Head of caudate nucleus (tissue), 42 donors: ENCODE measurements at places on chromosomes 3 and 15.

DNA sequence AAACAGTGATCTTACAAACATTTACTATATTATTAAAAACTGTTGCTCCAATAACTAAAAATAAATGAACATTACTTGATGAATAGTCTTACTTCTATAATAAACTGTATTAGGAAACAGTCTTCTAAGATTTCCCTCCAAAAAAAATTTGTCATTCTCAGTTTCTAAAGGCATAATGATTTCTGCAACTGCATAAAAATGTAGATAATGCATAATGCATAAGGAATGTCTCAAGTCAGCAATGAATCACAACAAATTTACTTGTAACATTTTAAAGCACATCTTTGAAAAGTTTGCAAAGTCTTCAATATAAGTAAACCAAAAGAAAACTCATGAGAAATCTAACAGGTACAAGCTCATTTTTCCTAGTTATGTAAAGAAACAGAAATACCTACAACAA is 113.5 kb downstream of the VPS13C start:
- DNase-seq = no peak

DNA sequence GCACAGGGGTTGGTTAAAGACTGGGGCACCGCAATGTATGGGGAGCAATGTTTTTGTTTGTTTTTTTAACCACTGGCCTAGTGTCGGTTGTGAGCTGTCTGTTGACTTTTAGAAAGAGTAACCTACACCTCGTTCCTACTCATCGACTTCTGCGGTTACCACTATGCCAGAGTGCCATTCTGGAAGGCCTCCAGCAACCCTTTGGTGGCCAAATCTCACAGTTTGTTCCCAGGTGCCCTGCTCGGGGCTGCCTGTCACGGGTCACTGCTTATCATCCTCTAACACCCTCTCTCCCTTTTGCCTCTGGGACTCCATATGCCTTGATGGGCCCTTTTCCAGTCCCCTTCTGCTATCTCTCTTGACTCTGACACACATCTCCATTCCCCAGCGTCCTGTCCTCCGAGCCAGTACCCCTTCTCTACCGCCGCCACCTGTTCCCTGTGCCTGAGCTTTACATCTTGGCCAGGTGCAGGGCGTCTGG is 290.4 kb upstream of the C2CD4B start:
- DNase-seq = no peak

GRCh38 chr3:49667701-49668413 is 6.3 kb upstream of the APEH start:
- DNase-seq = no peak

DNA sequence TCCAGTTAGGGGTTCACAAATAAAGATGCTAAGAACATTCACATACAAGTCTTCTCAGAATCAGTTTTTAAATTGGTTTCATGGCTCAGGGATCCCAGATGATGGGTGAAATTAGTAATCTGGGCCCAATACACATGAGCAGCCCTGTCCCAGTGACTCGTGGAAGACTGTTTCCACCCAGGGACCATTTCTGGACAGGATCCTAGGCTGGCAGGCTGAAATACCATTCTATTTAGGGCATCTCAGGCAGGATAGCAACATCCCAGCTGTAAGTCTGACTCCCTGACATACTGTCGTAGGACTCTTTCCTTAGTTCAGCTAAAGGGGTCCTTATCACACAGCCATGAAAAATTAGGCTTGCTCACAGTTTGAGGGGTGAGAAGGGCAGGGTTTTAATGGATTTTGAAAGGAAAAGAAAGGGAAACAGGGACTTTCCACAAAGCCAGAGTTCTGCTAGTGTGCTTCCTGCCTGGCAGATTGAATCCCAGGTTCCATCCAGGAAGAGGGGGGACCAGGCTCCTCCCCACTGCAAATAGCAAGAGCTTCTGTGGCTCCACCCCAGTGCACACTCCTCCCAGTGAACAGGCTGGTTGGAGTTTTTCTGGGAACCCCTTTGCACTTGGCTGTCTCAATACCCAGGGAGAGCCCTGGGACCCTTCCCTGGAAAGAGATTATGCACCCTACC is 41.3 kb upstream of the LYZL4 start:
- no peak for DNase-seq

DNA sequence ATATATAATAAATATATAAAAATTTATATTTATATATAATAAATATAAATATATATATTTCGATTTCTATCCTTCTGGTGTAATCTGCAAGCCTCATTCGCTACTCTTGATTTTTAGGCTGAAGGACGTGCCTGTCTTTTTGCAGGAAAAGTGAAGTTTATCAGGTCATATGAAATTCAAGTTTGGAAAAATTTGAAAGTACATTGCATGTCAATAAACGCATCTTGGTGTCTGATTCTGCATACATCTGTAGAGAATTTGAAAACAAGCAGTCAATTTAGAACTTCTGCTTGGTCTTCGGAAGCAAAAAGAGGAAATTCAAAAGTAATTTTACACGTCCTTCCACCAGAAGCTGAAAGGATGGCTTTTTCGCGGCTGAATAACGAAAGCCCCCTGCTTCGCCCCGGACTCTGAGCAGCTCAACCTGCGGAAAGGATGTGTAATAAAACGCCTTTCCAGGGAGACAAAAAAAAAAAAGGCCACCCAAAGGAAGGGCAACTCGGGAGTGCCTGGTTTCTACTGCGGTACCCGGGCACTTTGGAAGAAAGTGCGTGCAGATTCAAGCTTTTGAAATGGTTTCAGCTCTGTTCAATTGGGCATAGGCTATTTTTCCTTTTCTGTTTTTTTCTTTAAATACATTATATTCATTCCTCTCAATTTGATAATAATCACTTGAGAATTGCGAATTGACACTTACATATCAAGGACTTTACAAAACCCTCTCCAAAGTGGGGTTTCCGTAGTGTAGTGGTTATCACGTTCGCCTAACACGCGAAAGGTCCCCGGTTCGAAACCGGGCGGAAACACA is 1.5 kb upstream of the MYNN start:
- peak; percentile 47 for DNase-seq

DNA sequence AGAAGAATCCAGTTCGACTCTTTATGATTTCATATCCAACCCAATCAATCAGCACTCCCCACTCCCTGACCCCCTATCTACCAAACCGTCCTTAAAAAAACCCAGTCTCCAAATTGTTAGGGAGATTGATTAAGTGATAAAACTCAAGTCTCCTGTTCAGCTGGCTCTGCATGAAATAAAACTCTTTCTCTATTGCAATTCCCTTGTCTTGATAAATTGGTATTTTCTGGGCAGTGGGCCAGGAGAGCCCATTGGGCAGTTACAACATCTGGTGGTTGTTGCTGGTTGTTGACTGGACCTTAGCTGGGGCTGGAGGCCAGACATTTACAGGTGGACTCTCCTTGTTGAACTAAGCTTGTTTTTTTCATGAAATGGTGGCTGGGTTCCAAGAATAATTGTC is 642.3 kb downstream of the ROBO2 start:
- no peak for DNase-seq

DNA sequence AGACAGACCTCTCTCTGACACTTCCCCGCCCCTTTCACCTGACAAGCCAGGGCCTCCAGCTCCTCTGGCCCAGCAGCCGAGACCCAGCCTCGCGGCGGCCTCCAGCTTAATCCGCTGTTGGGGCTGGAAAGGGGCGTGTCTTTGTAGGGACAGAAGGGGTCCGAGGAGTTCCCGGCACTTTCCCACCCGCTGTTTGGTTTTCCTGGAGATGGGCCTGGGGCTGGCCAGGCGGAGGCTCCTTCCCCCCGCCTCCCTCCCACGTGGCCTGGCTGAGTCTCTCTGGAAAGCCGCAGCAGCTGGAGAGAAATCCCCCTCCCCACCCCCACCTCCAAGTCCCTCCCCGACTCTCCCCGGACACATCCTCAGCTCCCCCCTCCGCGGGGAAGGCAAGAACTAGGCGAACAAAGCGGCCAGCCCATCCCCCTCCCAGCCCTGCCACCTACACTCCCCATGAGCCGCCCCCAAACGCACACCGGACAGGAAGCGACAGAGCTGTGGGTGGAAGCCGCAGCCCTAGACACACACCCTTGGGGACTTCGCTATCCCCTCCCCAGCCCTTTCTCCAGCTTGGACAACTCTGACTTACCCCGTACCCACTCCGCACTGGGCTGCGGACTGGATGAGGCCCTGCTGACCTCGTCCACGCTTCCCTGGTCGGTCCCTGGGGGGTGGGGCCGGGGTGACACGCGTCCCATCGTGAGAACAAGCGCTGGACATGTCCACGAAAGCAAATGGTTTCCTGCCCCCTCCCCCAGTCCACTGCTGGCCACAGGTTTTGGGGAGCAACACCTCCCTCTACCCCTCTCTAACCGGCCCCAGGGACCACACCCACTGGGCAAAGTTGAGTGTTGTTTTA is 1.2 kb downstream of the IGDCC4 start:
- DNase-seq = peak; percentile 26

- DNase-seq = no peak
These were observed 16.6 kb downstream of the TRANK1 start for GRCh38 chr3:36928220-36928619.

- no peak for DNase-seq
These were observed 471.8 kb downstream of the GBE1 start for GRCh38 chr3:81289676-81290075.

- no peak for DNase-seq
These were observed 24.7 kb upstream of the VIPR1 start for GRCh38 chr3:42477696-42478095.

DNA sequence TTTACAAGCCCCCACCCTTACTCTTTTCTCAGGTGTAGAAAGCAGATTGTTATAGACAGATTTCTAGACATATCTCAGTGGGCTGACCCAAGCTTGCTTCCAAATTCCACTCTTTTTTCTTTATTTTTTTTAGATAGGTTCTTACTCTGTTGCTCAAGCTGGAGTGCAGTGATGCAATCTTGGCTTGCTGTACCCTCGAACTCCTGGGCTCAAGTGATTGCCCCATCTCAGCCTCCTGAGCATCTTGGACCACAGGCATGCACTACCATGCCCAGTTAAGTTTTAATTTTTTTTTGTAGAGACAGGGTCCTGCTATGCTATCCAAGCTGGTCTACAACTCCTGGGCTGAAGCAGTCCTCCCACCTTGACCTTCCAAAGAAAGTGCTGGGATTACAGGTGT is 53.5 kb upstream of the ADAMTS9 start:
- no peak for DNase-seq
